ENCODE measurements at places on chromosomes 1 and 21.

- no peak for DNase-seq
Measured at GRCh38 chr1:211577277-211577818, 1.6 kb downstream of the SLC30A1 start.

- DNase-seq = no peak
Measured at GRCh38 chr1:15173863-15174614, 20.5 kb downstream of the TMEM51 start.

GRCh38 chr1:8421721-8422120 is 103.8 kb downstream of the SLC45A1 start:
- no peak for DNase-seq

- no peak for DNase-seq
Measured at GRCh38 chr1:172515927-172516326, 17.0 kb upstream of the SUCO start.

DNA sequence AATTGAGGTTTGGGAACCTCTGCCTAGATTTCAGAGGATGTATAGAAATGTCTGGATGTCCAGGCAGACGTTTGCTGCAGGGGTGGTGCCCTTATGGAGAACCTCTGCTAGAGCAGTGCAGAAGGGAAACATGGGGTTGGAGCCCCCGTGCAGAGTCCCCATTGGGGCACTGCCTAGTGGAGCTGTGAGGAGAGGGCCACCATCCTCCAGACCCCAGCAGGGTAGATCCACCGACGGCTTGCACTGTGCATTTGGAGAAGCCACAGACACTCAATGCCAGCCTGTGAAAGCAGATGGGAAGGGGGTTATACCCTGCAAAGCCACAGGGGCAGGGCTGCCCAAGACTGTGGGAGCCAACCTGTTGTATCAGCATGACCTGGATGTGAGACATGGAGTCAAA is 354.6 kb downstream of the ZNF326 start:
- no peak for DNase-seq

DNA sequence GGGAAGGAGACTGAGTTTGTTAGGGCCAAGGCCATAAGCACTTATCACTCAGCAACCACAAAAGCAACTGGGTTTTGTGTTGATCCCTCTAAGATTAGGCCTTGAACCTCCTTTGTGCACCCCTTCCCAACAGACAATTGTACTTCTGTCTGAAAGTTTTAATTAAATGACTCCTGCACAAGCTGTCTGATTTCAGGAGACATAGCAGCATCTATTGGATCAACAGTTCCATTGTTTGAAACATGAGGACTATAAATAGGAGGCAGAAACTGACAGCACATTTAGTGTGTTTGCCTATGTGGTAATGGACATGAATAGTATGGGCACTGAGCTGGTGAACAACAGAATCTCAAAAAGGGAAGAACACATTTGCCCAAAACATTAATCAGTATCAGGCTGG is 167.3 kb upstream of the KCNJ6 start:
- no peak for DNase-seq

DNA sequence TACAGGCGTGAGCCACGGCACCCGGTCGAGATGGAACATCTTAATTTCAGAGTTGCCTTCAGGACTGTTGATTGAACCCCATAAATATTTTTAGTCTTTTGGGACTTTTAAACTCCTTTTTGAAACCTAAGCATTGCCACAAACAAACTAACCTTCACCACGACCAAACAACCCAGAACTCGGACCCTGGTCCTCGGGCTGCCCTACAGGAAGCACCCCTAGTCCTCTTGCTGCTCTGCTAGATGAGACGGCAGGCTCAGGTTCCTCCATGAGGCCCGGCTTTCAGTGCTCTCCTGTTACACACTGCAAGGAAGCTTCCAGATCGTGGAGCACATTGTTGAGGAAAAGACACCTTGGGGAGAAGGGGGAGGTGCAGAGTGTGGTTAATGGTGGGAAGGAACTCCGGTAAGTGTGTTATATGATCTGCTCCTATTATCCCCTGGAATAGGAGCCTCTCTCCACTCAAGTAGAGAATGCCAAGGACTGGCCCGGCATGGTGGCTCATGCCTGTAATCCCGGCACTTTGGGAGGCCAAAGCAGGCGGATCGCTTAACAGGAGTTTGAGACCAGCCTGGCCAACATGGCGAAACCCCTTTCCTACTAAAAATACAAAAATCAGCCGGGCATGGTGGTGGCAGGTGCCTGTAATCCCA is 5.7 kb downstream of the EPHX1 start:
- no peak for DNase-seq

DNA sequence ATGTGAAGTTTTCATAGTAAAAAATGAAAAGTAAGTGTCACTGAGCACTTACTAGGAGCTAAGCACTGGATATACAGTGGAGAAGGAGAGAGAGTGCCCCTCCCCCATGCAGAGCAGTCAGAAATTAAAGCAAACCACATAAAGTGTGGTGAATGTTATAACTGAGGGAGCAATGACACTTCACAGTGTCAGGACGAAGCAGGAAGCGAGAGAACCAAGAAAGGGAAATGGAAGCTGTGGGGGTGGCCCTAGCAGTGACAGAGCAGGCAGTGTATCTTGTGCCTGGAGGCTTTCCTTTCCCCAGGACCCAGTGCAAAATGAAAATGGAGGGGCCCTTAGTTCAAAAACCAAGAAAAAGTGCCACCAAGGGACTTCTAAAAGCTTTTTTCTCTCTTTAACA is 21.5 kb upstream of the RCAN3 start:
- DNase-seq = no peak

DNA sequence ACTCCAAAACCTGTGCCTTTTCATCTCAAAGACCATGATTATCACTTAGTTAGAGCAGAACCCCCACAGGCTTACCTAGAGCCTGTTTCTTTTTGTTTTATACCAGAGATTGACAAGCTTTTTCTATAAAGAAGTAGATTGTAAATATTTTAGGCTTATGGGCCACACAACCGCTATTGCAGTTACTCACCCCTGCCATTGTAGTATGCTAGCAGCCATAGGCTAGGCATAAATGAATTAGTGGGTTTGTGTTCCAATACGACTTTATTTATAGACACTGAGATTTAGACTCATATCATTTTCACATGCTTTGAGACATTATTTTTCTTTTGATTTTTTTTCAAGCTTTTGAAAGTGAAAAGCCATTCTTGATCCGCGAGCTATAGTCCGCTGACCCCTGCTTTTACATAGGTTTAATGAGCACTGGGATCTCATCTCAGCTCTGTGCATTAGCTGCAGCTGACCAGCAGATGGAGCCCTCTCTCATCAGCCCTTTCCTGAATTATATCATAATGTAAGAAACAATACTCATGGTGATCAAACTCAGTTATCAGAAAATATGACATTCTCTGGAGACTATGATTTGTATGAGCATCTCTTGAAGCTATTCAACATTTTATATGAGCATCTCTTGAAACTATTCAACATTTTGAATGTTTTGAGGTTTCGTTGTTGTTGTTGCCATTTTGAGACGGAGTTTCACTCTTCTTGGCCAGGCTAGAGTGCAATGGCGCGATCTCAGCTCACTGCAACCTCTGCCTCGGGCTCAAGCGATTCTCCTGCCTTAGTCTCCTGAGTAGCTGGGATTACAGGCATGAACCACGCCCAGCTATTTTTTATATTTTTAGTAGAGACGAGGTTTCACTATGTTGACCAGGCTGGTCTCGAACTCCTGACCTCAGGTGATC is 111.9 kb upstream of the L1TD1 start:
- peak; percentile 64 for DNase-seq

- DNase-seq = no peak
Measured at GRCh38 chr1:205422993-205423642, 1.3 kb upstream of the LEMD1 start.

DNA sequence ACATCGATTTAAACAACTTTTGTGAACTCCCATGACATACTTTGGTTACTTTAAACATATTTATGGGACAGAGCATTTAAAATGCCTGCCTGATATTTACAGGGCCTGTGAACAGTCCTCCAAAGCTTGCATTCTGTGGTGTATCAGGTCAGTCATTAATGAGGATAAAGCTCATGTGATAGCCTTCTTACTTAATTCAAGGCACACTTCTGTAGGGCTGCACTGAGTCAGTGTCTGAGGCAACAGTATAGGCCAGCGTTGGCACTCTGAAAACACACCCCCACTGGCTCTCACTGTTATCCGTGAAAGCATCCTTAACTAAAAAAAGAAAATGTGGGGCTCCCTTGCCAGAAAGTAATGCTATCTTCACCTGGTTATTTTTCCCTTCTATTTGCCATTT is 200.0 kb downstream of the NFIA start:
- no peak for DNase-seq

- DNase-seq = no peak
Measured at GRCh38 chr1:65404941-65405340, 15.5 kb upstream of the LEPR start.

DNA sequence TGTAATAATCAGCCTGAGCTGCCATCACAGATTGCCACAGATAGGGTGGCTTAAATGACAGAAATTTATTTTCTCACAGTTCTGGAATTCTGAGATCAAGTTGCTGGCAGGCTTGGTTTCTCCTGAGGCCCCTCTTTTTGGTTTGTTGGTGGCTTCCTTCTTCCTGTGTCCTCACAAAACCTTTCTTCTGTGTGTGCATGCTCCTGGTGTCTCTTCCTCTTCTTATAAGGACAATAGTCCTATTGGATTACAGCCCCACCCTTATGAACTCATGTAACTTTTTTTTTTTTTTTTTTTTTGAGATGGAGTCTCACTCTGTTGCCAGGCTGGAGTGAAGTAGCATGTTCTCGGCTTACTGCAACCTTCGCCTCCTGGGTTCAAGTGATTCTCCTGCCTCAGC is 41.0 kb upstream of the F3 start:
- no peak for DNase-seq

DNA sequence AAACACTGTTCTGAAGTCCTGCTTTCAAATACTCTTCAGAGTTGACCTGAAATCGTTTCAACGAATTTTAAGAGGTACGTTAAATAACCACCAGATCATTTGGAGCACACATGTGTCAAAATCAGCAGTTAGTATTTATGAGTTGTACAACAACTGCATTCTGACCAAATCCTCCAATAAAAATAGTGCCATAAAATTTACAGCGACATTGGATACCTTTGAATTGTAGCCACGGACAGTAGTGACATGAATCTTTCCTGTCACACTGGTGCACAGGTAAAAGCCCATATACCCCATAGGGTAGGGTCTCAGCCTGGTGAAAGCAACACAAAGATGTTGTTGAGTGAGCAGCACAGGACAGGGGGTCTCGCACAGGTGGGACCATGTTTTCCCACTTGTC is 121.5 kb downstream of the CLIC6 start:
- DNase-seq = no peak

DNA sequence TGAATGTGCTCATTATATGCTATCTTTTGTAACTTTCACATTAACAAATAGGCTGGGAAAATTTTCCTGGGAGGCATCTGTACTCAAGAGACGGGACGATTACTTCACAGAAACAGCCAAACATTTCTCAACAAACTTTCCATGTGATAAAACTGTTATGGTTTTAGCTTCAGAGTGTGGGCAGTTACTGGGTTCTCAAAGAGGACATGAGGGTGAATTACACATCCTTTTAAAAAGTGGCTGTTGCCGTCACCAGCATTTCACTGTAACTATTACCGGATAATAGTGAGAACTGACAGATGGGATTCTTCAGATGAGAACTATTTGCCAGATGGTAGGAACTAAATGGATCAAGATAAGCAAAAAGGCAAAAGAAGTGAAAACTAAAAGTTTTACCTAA is 109.1 kb downstream of the APP start:
- no peak for DNase-seq

GRCh38 chr21:16180614-16181013 is 450.8 kb downstream of the USP25 start:
- DNase-seq = no peak

- no peak for DNase-seq
Measured at GRCh38 chr21:35048183-35048601, 910 bp downstream of the RUNX1 start.

DNA sequence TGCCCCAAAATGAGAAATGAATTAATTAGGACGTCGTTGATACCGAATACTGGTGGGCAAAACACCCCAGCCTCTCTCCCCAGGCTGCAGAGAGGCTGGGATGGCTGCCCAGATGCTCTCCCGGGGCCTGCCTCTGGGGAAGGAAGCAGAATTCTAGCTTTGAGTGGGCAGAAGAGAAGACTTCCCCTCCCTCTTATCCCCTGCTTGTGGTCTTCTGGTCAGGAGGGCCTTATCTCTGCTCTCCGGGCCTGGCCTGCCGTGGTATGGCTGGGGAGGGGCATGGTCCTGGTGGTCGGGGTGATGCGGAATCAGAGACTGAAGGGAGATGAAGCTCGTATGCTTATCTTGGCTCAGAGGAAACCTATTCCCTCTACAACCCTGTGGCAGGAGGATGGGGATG is 9.8 kb upstream of the CSF3R start:
- no peak for DNase-seq

DNA sequence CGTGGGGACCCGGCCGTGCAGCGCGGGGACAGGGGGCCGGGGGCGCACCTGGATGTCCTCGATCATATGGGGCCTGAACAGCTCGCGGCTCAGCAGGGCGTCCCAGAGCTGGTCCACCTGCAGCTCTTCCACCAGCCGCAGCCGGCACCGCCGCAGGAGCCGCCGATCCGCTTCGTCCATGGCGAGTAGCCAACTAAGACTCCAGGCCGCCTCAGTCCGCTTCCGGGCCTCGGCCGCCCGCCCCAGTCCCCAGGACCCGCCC is at the start of gene CASP9:
Gene CASP9 (minus strand): TSS at position 195 of the 262 bp plus-strand sequence. CDS start 15 bp downstream, at position 180.
- DNase-seq = no peak

- no peak for DNase-seq
Measured at GRCh38 chr1:52225174-52225573, 83.3 kb downstream of the ZFYVE9 start.

GRCh38 chr1:79688932-79689331 is 682.4 kb upstream of the ADGRL4 start:
- DNase-seq = no peak

GRCh38 chr1:87388411-87388810 is 59.7 kb downstream of the LMO4 start:
- no peak for DNase-seq

DNA sequence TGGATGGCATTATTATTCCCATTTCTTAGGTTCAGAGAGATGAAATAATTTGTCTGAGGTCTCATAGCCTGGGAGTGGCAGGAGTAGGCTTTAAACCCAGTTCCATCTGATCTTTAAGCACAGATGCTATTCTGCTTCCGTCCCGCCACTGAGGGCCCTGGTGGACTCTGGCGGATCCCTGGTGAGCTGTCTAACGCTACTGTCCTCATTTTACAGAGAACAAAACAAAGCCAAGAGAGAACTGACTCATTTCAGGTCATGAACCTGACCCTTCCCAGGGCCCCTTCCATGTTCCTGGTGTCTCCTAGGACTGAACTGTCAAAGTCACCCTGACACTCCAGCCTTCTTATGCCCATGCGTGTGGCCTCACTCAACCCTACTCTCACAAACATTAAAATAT is 3.1 kb upstream of the GALE start:
- no peak for DNase-seq
